Stimulated activated naive CD8-positive, alpha-beta T cell treated with anti-CD3 and anti-CD28 coated beads, Interleukin-15, amount 100 ng/mL, for 72 hours (primary cell): ENCODE measurements at places on chromosomes 2 and 18.

DNA sequence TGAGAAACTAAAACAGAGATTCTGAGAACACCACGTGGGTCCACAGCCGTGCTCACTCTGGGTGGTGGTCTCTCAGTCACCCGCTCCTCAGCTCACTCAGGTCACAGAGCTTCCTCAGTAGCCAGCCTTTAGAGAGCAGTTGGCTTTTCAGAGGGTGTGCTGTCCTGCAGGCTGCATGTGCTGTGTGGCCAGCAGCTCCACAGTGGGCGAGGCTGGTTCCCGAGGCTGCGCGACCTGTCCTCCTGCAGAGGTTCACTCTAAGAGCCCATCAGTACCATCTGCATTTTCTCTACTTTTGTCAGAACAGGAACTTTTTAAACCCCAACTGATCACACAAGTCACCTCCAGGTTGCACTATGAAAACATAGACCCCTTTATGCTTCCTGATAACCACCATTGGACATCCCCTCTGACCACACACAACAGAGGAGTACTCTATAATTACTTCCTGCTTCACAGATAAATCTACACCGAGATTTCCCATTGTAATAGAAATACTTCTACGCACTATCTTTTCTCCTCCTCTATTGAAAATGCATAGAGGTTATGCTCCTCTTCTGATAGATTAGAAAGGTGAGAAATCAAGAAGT, 93.1 kb downstream of the GYPC start:
- no peak for DNase-seq

DNA sequence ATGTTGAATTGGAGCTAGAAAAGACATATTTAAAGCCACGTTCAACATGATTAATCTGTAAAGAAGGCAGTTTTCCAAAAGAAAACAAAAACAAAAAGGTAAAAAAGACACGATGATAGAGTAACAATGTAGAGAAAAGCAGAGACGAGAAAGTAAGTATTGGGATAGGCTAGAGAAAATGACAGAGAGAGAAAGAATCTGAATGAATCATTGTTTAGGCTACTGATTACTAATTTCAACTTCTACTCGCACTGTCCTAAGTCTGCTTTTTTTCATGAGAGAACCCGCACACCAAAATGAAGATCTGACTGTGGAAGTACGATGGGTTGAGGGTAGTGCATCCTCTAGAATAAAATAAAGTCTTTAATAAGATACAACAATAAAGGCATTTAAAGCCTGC, 1599.2 kb upstream of the TMEFF2 start:
- DNase-seq = no peak

DNA sequence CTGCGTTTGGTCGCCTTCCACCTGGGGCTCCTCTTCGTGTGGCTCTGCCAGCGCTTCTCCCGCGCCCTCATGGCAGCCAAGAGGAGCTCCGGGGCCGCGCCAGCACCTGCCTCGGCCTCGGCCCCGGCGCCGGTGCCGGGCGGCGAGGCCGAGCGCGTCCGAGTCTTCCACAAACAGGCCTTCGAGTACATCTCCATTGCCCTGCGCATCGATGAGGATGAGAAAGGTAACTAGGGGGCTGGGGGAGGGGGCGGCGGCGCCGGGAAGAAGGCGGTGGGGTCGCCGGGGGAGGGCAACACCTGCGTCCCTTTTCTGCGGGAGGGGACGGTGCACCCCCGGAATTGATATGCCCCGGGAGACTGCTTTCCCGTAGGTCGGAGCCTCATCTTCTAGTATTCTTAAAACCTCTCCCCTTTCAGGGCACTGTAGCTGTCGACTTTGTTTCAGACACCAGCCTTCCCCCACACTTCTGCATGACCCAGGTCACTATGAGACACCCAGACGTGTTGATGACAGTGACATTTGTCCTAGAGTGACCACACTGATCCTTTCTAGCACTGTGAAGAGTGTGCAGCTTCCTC, 755 bp downstream of the SPAST start:
- DNase-seq = peak; percentile 29

DNA sequence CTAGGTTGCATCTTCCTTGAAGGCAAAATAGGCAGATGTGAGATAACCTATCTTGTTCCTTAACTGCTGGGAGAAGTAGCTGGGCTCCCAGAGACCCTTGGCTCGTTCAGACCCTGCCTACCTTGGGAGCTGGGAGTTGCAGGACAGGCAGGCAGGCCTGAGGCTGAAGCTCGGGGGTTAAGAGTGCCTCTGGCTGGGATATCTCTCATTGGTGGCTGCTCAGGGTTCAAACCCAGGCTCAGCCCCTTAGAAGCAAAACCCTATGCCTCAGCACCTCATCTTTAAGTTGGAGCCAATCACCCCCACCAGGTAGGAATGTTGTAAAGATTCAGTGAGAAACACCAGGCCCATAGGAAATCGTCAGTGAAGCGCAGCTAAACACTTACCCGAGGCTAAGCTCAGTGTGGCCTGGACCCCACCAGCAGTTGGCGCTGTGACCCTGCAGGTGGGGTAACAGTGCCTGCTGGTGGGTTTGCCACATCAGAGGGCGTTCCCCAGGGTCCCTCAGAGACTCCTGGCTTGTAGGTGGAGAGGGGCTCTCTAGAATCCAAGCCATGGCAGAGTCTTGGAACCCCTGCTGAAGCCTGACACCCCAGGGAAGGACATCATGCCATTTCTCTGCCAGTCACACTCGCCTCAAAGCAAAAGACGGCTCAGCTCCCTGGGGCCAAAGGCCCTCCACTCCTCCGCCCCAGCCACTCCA, 54.6 kb upstream of the GPR17 start:
- peak; percentile 64 for DNase-seq

GRCh38 chr2:100188326-100188725, 45.9 kb upstream of the AFF3 start:
- no peak for DNase-seq

DNA sequence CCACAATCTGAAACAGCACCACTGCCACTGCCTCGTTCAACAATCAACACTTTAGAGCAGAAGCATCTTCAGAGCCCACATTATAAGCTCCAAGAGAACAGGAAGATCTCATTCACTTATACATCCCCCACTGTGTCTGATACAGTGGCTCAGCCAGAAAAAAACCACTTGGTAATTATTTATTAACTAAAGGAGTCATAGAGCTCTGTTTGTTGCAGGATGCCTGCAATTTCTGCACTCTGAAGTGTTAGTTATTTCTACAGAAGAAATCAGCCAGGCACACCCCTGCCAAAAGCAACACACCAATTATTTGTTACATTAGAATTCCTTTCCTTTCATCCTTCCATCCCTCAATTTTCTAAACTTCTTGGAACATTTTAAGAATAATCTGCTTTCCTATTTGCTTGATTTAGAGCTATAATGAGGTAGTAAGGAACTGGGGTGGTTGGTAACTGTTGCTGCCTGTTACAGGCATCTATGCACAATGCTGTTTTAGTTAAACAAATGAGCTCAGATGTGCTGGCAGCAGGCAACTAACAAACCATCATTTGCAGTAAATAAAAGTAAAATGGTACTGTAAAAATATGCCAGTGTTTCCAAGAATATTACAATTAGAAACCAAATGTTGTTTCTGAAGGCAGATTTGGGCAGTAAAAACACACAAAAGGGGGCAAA, 59.9 kb downstream of the DYM start:
- DNase-seq = no peak

GRCh38 chr2:144475569-144476275, 44.2 kb downstream of the ZEB2 start:
- no peak for DNase-seq

DNA sequence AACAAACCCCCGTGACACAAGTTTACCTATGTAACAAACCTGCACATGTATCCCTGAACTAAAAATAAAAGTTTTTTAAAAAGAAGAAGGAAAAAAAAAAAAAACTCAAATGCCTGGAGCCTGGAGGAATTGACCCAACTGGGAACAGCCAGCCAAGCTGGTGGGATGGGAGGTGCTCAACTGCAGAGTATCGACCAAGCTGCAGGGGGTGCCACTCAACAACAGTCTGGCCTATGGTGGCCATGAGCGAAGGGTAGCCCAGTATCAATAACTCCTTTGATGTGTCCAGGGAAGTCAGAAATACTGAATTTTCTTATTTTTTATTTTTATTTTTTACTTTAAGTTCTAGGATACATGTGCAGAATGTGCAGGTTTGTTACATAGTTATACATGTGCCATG, 310.3 kb upstream of the DLGAP1 start:
- DNase-seq = no peak

DNA sequence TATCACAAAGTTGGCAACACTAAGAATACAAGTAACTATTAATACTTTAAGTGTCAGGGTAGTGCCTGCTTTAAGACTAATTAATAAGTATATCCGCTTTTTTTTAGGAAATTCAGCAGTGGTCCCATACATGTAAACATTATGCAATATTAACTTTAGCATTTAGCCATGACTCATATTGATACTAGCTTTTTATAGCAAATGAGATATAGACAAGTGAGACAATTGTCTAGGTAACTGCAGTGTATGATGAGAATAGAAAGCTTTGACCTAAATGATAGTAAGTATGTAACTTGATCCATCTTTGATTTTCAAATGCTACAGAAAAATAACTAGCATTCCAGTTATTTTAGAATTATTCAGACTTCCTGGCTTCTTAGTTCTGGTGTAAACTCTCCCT, 27.4 kb upstream of the VRK2 start:
- no peak for DNase-seq

DNA sequence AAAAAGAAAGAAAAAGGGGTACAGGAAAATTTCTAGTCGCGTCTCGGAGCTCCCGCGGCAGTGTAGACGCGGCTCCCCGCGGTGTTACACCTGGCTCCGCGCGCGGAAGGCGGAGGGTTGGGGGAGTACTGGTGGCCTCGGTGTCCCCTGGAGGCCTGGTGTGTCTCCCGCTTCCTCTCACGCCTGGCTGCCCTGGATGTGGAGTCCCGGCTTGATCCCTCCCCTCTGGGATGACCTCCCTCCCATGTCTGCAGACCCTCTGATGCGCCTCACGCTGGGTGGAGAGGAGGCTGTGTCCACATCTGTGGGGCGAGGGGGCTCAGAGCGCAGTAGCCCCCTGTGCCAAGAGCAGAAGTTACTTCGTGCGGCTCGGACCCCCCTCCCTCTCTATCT, 1.2 kb downstream of the KIF5C start:
- peak; percentile 30 for DNase-seq

GRCh38 chr2:162053808-162054155, 20.2 kb downstream of the DPP4 start:
- no peak for DNase-seq

DNA sequence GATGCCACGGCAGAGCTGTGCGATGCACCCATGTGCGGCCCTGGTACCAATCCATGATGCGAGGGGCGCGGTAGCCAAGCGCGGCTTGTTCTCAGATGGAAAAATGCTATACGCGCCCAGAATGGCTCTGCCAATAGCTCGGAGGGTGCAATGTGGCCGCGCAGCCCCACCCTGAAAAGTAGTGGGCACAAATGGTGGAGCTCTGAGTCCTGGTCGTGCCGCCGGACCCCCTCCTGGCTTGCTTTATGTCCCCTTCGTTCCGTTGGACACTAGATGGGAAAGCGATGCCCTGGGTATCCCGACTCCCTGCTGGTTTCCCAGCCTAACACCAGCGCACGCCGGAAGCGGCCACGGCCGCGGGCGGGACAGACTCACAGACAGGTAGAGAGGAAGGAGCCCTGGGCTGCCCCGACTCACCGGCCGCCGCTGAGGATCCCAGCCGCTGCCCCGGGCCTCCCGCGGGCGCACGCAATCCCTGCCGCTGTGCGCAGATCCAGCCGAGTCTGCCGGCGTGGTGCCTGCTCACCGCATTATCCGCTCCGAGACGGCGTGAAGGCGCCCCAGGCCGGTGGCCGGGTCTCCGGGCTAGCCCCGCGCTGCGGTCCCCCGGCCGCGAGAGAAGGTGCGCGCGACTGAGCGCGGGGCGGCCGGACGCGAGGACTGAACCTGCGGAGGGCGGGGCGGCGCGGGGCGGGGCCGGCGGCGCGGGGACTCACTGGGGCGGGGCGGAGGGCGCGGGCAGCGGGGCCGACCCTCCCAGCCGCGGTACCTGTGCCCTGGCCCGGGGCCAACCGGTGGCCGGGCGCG, at the start of gene CDC42EP3:
Gene CDC42EP3, minus strand, starts transcription at position 634 of the 807 bp plus-strand sequence. CDS start 25,055 bp downstream, outside the sequence.
- peak; percentile 62 for DNase-seq

GRCh38 chr18:42174909-42175308, 219.9 kb downstream of the PIK3C3 start:
- no peak for DNase-seq

- DNase-seq = no peak
Measured at GRCh38 chr2:205461678-205462665, 220.3 kb upstream of the NRP2 start.

DNA sequence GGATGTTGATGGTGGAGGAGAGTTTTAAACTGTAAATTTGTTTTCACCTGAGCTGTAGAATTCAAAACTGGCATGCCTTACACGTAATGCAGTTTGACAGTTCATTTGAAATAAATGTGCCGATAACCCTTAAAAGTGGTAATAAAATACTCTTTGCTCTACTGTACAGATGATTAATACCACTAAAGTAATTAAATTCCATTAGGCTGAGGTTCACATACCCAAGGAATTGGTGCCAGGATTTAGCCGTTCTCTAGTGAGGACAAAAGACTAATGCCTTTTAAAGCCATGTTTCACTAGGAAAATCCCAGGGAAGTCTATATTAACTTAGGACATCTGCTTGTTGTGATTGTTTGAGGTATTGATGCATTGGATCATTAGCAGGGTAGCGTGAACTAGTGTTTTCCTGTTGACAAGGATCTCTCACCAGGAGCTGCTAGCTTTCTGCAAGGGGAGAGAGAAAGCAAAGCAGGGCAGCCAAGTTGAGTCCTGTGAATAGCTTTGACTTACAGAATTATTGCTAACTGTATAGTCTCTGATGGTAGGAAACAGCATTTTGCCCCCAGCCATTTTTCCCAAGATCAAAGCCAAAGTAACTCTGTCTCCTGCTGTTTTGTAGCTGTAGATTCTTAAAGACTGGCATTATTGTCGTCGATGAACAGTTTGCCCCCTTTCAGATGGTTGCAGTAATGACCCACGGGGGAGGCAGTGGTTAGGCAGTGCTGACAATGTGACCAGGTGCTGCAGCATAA, 280.9 kb upstream of the FANCL start:
- DNase-seq = no peak

DNA sequence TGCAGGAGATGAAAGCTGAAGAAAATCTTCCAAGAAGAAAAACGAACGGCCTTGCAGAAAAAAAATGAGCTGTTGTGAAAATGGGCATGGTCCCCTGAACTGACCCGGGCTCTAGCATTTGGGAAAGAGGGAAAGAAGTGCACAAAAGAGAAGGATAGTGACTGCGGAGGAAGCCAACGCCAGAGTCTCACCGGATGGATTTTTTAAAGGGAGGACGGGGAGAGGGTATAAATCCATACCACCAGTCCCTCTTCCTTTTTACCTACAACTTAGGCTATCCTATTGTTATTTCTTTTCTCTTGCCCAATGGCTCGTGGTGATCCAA, 601 bp downstream of the WDR35 start:
- DNase-seq = no peak
